ENCODE measurements at places on chromosomes 12 and 14. TPM values are rescaled to one million over a fixed set of nuclear protein-coding genes. Genes with fewer than 3 reads are reported as not detected.

DNA sequence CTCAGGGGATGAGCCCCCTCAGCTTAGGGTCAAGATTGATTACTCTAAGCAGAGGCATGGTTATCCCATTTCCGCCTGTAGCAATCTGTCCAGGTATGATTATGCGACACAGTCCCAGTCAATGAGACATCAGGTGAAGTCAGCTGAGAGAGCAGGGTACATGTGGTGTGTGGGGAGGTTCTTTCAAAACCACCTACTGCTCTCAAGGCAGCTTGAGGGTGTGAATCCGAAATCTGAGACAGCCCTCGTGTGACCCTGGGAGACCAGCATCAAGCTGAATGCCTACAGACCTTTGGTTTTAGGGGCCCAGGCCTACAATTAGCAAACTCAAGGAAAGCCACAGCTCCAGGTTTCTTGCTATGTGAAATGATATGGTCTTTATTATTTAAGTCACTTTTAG, 275.7 kb downstream of the ITPR2 start:
- no peak for DNase-seq

- DNase-seq: no peak
These were observed 65.9 kb upstream of the C14orf180 start for GRCh38 chr14:104513641-104514046.

GRCh38 chr12:132158677-132159554, 14.7 kb downstream of the NOC4L start:
- no peak for DNase-seq

DNA sequence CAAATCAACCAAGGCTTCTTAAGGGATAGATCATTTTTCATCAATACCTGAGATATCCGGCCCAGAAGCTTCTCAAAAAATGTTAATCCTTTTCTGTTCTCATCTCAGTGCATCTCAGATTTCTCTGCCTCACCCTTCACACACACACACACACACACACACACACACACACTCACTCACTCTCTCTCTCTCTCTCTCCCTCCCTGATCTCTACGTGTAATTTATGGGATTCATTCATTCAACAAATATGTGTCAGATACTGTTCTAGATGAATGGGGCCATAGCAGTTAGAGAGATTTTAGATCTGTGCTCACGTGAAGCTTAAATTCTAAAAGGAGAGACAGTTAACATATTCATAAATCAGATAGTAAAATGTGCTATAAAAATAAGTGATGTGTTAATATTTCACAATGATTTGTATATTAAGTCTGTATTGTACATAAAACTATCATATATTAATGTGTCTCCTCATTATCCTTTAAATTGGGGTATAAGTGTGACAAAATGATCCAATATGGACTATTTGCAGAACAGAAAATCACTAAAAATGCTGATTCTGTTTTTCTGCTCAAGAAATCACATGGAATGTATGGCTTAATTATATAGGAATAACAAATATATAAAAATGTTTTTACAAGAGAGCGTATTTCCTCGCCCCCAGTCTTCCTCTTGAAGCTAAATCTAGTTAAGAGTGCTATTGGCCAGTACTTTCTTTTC, 7.3 kb upstream of the FRMD6 start:
- no peak for DNase-seq

The PLEK2 gene
- 1.8 TPM for total RNA-seq

The OSGEP gene
- total RNA-seq: 73.4 TPM

The PMEL gene
- total RNA-seq: not detected

DNA sequence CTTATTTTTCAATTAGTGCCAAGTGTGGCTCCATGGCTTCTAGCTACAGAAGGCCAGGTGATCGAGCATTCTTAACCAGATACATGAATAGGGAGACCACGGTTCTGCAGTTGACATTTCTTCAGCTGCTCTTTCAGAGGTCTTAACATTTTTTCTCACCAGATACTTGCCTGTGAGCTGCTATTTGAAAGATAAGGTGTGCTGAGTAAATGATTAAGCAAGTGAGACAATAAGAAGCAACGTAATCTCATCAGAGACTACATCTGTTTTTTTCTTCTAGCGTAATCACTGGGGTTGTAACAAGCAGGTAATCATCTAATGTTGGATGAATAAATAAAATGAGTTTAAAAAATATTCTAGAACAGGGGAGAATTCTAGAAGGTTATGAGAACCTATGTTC, 912.9 kb downstream of the DIO2 start:
- DNase-seq: no peak

DNA sequence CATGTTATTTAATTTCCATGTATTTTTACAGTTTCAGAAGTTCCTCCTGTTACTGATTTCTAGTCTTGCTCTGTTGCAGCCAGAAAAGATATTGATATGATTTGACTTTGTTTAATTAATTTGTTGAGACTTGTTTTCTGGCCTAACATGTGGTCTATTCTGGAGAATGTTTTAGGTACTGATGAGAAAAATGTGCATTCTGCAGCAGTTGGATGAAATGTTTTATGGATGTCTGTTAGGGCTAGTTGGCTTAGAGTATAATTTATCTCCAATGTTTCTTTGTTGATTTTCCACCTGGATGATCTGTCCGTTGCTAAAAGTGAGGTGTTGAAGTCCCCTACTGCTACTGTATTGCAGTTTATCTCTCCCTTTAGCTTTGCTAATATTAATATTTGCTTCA, 54.4 kb downstream of the GPR137C start:
- no peak for DNase-seq

The KRT75 gene
- total RNA-seq: not detected

DNA sequence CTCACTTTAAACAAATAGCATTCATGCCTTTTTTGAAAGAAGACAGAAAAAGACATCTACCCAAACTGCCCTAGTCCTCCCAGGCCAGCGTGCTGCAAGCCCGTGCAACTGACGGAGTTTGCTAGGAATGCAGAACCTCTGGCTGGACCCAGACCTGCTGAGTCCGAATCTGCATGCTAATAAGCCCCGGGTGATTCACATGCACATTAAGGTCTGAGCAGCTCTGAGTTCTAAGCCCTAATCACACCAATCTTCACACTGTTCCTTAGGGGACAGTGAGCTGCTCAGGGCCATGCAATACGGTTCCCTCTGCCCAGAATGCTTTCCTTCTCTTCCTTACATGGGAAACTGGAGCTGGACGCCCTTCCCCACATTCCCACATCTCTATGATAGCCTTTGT, 25.2 kb downstream of the HAL start:
- no peak for DNase-seq

GRCh38 chr12:27524839-27525753, 1.1 kb downstream of the PPFIBP1 start:
- no peak for DNase-seq

The KRT7 gene
- total RNA-seq: 1.2 TPM

DNA sequence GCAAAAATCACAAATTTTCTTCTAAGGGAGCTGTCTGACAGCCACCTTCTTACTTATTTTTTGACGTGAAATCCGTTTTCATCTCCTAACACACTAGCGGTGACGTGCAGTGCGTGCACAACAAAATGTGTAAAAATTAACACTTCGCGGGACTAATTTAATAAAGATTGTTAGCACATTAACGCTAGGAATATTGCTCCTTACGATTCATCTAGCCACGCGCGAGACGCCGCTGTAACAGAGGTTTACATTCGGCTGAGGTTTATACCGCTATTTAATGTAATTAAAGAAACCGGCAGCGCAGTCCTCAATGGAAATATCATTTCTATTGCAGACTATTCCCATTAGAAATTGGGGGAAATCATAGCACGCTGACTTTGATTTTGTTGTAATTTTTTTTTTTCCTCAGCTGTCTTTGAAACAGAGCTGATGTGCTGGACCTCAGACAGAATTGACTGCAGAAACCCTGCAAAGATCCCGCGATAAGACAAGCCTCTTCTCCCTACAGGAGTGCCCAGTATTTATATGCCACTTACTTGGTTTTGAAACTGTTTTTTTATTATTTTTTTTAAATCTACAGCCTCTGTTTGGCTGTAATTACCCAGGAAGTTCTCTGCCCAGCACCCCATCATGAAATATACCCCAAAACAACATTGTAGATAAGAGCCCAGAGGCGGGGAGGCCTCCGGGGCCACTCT, 31.2 kb downstream of the BCL11B start:
- no peak for DNase-seq

The ORMDL2 gene
- total RNA-seq: 49.9 TPM

- no peak for DNase-seq
These were observed 5.4 kb downstream of the KIF26A start for GRCh38 chr14:104143521-104144452.

DNA sequence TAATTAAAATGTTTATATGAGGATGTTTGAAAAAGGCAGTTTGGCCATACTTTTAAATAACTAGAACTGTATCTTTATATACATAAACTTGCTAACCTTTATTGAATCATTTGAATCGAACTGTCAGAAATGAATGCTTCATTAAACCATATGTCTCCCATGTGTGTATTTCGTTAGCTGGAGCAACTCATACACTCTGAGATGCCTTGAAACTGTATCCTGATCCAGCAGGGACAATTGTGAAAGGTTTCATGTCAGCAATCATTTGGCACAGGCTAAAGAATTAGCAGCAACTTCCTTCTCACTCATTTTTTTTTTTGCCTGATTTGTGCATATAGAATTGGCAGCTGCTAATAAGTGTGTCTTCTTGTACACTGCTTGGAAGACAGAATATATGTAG, 109.9 kb downstream of the NAV3 start:
- no peak for DNase-seq

DNA sequence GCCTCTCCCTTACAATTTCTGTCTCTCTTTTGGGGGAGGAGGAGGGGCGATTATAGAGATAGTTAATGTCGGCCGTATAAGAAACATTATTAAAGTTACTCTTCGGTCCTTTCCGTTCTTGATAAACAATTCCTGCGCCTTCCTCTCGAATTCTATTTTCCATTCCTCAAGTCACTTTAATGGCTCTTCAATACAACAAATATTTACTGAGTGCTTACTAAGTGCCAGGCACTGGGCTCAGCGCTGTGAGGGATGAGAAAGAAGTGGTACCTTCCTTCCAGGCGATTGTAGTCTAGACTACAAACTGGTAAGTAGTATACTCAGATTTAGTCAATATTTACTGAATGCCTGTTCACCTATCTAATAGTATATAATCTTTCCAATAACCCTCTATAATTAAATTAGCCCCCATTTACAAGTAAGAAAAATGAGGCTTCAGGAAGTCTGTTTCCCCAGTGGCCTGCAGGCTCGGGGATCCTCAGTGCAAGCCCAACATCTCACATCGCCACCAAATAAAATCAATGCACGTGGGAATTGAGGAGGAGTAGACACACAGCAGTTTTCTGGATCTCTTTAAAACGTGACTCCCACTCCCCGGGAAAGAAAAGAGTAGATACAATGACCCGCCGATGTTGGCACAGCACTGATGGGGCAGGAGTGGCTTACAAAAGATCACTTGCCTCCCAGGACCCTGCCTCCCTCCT, 589 bp upstream of the ZNF219 start:
- DNase-seq: no peak

The ASCL1 gene
- total RNA-seq: not detected

The SSTR1 gene
- total RNA-seq: not detected

DNA sequence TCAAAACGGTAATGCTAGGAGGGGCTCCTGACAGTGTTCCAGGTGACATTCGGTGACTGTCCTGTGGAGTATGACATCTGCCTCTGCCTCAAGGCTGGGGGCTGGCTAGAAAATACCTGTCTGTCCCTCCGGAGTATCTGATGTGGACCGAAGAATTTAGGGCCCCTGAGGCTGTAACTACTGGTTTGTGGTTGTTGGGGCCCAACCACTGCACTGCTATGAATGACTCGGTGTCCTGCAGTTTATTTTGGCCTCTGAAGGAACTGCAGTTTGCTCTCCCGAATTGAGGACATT, 198.9 kb upstream of the CAND1 start:
- no peak for DNase-seq

DNA sequence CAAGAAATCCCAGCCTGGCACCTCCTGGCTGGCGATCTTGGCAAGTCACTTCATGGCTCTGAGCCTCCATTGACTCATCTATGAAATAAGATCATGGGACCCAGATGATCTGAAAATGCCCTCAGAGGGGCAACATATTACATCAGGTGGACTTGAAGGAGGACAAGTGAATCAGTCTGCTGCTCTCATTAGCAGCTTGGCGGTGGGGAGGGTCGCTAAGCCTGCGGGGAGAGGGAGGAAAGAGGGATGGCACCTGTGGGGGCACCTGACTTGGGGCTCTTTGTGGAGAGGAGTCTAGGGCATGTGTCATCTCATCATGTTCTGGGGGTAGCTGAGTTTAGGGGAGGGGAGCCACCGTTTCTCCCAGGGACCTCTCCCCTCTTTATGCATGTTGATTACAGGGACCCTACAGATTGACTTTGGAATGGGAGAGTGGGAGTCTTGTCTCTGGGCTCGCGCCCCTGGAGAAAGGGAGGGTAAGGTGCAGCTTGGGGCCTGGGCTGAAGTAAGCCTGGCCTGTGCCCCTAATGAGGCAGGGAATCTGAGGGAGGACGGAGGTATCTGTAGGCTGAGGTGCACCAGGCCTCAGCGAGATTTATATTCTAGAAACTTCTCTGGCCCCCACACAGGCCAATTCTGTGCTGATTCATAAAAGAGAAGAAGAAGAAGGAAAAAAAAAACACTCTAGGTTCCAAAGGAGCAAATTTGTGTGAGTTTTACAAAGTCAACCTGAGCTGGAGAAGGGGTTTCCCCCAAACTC, 29.3 kb upstream of the BATF start:
- no peak for DNase-seq

- DNase-seq: no peak
These were observed 17.6 kb downstream of the SOAT2 start for GRCh38 chr12:53120685-53121525.

The AMN gene
- 2.0 TPM for total RNA-seq

GRCh38 chr12:108594323-108594903, 3.5 kb downstream of the TMEM119 start:
- no peak for DNase-seq

The SALL2 gene
- 1.4 TPM for total RNA-seq

The MIP gene
- not detected for total RNA-seq

The CDCA3 gene
- total RNA-seq: 3.1 TPM

DNA sequence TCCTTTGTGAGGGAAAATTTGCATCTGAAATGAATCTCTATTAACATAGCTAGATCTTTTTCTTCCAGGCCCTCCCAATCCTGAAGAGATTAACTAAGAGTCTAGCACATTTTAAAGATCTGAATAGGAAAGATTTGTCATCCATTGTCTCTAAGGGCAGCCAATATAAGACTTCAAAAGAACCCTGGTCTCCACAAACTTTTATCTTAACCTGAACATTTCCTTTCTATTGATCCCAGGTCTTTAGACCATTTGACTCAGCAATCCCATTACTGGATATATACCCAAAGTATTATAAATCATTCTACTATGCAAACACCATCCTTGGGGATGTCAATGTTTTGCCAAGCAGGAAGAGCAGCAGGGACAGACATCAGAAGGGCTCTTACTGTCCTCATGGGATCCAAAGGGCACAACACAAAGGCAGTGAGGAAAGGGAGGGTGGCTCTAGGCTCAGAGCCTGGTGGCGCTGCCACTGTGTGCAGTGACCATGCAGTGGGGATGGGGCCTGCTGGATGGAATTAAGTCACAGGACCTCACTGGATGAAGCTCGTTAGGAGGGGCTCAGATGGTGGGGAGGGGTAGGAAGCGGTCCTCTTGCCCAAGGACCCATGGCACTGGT, 12.7 kb upstream of the BDKRB2 start:
- no peak for DNase-seq
